ENCODE measurements at places on chromosomes 1 and 21.

- no peak for DNase-seq
- no peaks in the 10 kb centered on the region for H3K27me3 ChIP-seq
- H3K4me1 ChIP-seq, result no peaks in the 10 kb centered on the region
- no peak overlapping the region for H3K27ac ChIP-seq
Measured at GRCh38 chr21:29052224-29052623, 21.2 kb downstream of the CCT8 start.

DNA sequence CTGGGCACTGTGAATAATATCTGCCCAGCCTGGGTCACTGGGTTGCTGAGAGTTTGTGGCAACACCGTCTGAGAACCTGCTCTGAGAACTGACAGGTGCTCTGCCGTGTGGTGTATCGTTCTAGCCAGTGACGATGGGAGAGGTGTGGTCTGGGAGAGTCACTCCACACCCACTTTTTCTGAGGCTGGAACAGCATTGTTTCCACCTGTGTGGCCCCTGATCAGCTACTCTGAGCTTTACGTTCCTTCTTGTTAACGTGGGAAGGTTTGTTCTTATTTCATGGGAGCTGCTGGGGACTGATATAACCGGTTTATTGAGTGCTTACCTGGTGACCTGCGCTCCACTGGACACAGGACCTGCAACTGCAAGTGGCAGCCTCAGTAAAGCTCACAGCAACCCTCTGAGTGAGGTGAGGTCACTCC, 34.8 kb upstream of the TENT5C start:
- no peak overlapping the region for H3K27ac ChIP-seq
- no peaks in the 10 kb centered on the region for H3K36me3 ChIP-seq
- DNase-seq, result no peak
- no peaks in the 10 kb centered on the region for H3K4me1 ChIP-seq
- H3K4me3 ChIP-seq, result no peak overlapping the region

- DNase-seq, result peak; percentile 16
- H3K36me3 ChIP-seq, result no peaks in the 10 kb centered on the region
- H3K4me1 ChIP-seq, result peaks cover 9% of the 10 kb centered on the region
- H3K27me3 ChIP-seq, result no peaks in the 10 kb centered on the region
- no peak overlapping the region for H3K4me3 ChIP-seq
- H3K27ac ChIP-seq, result no peak overlapping the region
Measured at GRCh38 chr1:8607906-8608305, 209.5 kb downstream of the RERE start.

DNA sequence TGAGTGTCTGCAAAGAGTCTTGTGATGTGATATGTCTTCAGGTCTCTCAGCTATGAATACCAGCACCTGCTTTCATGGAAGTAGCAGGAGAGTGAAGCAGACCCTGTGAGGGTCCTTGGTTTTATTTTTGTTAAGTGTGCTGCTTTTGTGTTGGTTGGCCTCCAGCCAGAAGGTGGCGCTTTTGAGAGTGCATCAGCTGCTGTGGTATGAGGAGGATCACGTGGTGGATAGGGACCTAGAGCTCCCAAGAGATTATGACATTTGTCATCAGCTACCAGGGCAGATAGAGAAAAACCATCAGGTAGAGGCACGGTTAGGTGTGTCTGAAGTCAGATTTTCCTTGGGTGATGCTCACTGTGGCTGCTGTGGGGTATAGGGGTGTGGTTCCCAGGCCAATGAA, 1232.1 kb downstream of the MRPL39 start:
- no peak for DNase-seq
- H3K27ac ChIP-seq, result no peak overlapping the region
- H3K4me3 ChIP-seq, result no peak overlapping the region
- no peaks in the 10 kb centered on the region for H3K4me1 ChIP-seq
- H3K36me3 ChIP-seq, result no peaks in the 10 kb centered on the region

- H3K27ac ChIP-seq, result no peak overlapping the region
- H3K4me3 ChIP-seq, result no peak overlapping the region
- H3K4me1 ChIP-seq, result no peaks in the 10 kb centered on the region
- H3K27me3 ChIP-seq, result no peaks in the 10 kb centered on the region
Measured at GRCh38 chr1:44250068-44250781, 37.0 kb downstream of the DMAP1 start.

- H3K36me3 ChIP-seq, result no peaks in the 10 kb centered on the region
- no peak overlapping the region for H3K27ac ChIP-seq
- H3K27me3 ChIP-seq, result peaks cover 6% of the 10 kb centered on the region
- no peak for DNase-seq
- H3K4me1 ChIP-seq, result no peaks in the 10 kb centered on the region
Measured at GRCh38 chr1:34663031-34663430, 91.8 kb upstream of the GJB5 start.

- no peak overlapping the region for H3K27ac ChIP-seq
- H3K36me3 ChIP-seq, result no peaks in the 10 kb centered on the region
- no peak overlapping the region for H3K4me3 ChIP-seq
- H3K27me3 ChIP-seq, result no peaks in the 10 kb centered on the region
- H3K4me1 ChIP-seq, result peaks cover 19% of the 10 kb centered on the region
- DNase-seq, result no peak
Measured at GRCh38 chr1:54380290-54380882, 25.8 kb downstream of the SSBP3 start.

GRCh38 chr1:60763741-60764140, 318.6 kb upstream of the NFIA start:
- DNase-seq, result no peak
- H3K4me3 ChIP-seq, result no peak overlapping the region
- H3K27me3 ChIP-seq, result peaks cover 16% of the 10 kb centered on the region

GRCh38 chr1:102047724-102048123, 51.0 kb upstream of the OLFM3 start:
- H3K27me3 ChIP-seq, result no peaks in the 10 kb centered on the region
- H3K36me3 ChIP-seq, result no peaks in the 10 kb centered on the region
- no peak overlapping the region for H3K4me3 ChIP-seq
- H3K27ac ChIP-seq, result no peak overlapping the region
- no peak for DNase-seq

DNA sequence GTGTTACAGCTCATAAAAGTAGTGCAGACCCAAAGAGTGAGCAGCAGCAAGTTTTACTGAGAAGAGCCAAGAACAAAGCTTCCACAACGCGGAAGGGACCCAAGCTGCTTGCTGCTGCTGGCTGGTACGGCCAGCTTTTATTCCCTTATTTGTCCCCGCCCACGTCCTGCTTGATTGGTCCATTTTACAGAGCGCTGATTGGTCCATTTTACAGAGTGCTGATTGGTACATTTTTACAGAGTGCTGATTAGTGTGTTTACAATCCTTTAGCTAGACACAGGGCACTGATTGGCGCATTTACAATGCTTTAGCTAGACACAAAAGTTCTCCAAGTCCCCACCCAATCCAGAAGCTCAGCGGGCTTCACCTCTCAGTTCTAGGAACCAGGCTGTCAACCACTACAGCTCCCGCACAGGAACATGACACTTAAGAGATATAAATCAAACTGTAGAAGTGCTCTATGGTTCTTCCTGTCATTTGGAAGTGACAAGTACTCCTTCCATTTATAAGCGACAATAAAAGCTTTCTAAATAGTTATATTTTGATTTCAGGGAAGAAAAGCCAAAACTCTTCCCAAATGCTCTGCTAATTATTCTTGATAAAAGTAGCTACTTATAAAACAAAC, 28.5 kb downstream of the RNF115 start:
- no peak overlapping the region for H3K27ac ChIP-seq
- no peaks in the 10 kb centered on the region for H3K27me3 ChIP-seq
- H3K36me3 ChIP-seq, result no peaks in the 10 kb centered on the region
- H3K4me1 ChIP-seq, result no peaks in the 10 kb centered on the region
- no peak for DNase-seq
- no peak overlapping the region for H3K4me3 ChIP-seq

DNA sequence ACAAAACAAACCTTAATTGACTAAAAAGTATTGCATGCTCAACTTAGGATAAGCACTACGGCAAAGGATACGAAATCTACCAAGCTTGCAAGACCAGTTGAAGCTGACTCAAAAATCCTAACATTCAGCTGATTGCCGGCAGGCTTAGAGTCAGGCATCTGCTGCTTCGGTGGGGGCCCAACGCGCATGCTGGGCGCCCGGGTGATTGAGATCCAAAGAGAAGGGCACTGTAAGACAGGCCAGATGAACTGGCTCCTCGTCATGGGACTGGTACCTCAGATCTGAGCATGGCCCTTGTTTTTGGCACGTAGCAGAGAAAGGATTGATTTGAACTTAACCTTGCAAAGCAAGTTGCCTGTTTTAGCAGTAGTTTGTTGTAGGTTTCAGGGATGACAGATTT, 86.6 kb downstream of the PRDM2 start:
- H3K4me3 ChIP-seq, result no peak overlapping the region
- no peaks in the 10 kb centered on the region for H3K4me1 ChIP-seq
- no peaks in the 10 kb centered on the region for H3K27me3 ChIP-seq
- no peak for DNase-seq
- H3K27ac ChIP-seq, result no peak overlapping the region

DNA sequence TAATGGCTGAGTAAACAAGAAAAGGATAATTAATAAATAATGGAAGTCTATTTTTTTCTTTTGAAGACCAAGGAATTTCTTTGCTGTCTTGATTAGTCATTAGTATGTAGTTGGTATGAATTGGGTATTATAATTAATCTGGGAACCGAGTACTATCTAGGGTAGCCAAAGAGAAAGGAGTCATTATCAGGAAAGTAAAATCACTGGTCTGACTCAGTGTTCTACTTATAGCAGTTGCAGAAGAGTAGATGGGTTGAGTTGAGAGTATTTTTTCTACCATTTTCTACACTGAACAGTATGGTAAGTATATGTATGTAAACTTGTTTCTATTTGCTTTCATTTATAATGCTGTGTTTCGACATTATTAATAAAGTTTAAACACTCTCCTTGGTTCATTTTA, 26.6 kb downstream of the CDC14A start:
- no peak overlapping the region for H3K4me3 ChIP-seq
- no peak for DNase-seq
- no peaks in the 10 kb centered on the region for H3K27me3 ChIP-seq
- no peaks in the 10 kb centered on the region for H3K36me3 ChIP-seq
- no peak overlapping the region for H3K27ac ChIP-seq

DNA sequence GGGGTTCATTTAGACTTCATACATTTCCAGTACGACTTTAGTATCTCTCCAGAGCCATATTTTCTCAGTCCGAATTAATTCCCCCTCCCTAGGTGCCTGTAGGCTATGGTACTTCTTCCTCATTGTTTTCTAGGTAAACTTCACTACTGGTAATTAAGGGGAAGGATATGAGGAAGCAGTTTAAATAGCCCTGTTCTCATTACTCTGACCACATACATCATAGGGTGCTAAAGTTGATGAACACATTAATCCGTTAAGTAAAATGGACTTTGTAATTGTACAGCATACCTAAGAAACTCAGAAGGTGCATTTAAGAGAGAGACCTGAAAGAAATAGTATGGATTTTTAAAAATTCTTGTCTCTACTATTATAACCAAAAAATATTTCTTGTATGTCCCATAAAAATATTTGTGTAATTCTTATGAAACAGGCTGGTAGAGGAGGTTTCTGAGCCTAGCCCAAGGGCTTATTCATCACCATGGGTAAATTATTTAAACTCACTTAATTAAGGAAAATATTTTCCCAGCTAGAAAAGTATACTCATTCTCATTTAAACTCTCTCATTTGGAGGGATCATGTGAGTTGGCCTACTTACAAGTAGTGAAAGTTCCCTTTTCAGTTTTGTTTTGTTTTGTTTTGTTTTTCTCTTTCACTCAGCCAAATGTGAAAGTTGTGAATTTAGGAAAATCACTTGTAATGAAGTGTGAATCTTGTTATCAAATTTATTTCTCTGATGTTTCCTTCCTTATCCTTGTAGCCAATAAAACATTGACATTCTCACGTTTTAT, 2.0 kb downstream of the PRMT6 start:
- no peaks in the 10 kb centered on the region for H3K4me1 ChIP-seq
- no peak overlapping the region for H3K27ac ChIP-seq
- H3K4me3 ChIP-seq, result no peak overlapping the region
- no peak for DNase-seq

DNA sequence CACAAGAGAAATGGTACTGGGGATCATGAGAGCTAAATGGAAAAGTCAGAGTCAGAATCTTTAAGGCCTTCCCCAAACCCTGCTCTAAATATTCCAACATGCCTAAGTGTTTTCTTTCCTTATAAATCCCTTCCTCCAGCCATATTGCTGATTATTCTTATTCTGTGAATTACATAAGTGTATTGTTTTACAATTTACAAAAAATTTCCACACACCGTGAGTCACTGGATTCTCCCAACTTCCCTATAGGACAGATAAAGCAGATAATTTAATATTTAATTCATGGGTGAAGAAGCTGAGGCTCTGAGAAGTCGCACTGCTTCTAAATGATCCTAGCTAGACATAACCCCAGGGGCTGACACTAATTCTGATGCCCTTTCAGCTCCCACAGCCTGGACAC, 243.3 kb upstream of the JUN start:
- no peak overlapping the region for H3K27ac ChIP-seq
- H3K4me3 ChIP-seq, result no peak overlapping the region
- H3K36me3 ChIP-seq, result no peaks in the 10 kb centered on the region
- no peak for DNase-seq
- no peaks in the 10 kb centered on the region for H3K27me3 ChIP-seq

GRCh38 chr1:239538239-239538988, 152.0 kb downstream of the CHRM3 start:
- no peaks in the 10 kb centered on the region for H3K27me3 ChIP-seq
- no peaks in the 10 kb centered on the region for H3K36me3 ChIP-seq
- no peaks in the 10 kb centered on the region for H3K4me1 ChIP-seq

- H3K4me1 ChIP-seq, result no peaks in the 10 kb centered on the region
- no peaks in the 10 kb centered on the region for H3K36me3 ChIP-seq
- no peak overlapping the region for H3K4me3 ChIP-seq
- H3K27ac ChIP-seq, result no peak overlapping the region
Measured at GRCh38 chr1:240646571-240647240, 34.8 kb upstream of the GREM2 start.

GRCh38 chr1:18062185-18062584, 45.4 kb upstream of the IGSF21 start:
- H3K27ac ChIP-seq, result no peak overlapping the region
- H3K27me3 ChIP-seq, result peaks cover 72% of the 10 kb centered on the region
- no peaks in the 10 kb centered on the region for H3K36me3 ChIP-seq
- H3K4me3 ChIP-seq, result no peak overlapping the region
- DNase-seq, result no peak
- no peaks in the 10 kb centered on the region for H3K4me1 ChIP-seq

DNA sequence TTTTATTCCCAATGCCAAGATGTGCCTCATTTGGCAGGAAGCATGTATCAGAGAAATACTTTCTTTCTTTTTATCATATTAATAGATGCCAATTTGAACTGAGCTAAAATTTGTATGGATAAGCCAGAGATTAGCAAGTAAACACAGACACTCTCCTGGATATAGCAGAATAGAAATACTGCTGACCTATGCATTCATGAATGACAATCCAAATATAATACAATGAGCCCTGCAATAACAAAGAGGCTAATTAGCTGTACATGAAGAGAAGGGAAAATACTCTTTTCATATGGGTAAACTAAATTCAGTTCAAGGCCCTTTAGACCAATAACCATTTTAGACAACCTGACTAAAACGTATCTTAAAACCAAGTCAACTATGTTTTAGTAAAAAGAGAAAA, 388.1 kb upstream of the NR5A2 start:
- no peaks in the 10 kb centered on the region for H3K4me1 ChIP-seq
- H3K27me3 ChIP-seq, result no peaks in the 10 kb centered on the region
- no peak overlapping the region for H3K27ac ChIP-seq
- H3K4me3 ChIP-seq, result no peak overlapping the region
- no peak for DNase-seq

- no peak overlapping the region for H3K27ac ChIP-seq
- H3K27me3 ChIP-seq, result no peaks in the 10 kb centered on the region
Measured at GRCh38 chr1:61202854-61203598, 120.7 kb downstream of the NFIA start.

GRCh38 chr1:183180218-183180617, 5.8 kb upstream of the LAMC2 start:
- no peak overlapping the region for H3K4me3 ChIP-seq
- H3K27me3 ChIP-seq, result no peaks in the 10 kb centered on the region
- H3K36me3 ChIP-seq, result no peaks in the 10 kb centered on the region
- DNase-seq, result no peak
- H3K27ac ChIP-seq, result no peak overlapping the region
